ENCODE measurements at places on chromosomes 12 and 14.

DNA sequence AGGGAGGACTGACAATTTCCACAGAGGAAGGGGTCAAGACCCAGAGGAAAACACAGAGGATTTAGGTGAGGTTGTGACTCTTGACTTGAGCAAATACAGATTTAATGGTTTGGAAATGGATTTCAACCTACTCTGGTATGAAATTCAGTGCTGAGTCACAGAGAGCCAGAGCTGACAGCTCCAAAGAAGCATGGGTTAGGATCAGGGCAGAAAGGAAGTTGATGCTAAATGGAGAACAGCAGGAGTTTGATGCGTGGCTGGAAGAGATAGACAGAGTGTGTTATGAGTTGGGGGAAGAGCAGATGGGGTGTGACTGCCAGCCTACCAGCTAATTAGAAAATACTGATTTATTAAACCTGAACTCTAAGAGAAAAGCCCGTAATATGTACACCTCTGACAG, 272.6 kb downstream of the FOXG1 start:
- no peak for DNase-seq

DNA sequence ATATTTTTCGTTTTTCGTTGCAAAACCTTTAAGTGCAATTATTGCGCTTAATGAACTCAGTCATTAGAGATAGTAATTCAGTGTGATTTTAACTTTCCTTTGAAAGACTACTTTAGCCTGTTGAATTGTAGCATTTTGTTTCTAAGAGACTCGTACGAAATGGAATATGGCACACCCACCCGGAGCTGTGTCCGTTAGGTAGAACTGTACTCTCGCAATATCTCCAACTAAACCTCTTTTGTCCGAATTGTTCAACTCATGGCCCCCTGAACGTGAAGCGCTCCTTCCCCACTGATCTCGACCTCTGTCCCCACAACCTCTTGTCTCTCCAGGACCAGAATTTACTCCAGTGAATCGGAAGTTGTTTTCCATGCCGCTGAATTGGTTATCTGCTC, 800 bp downstream of the PCNX4 start:
- peak; percentile 10 for DNase-seq

GRCh38 chr14:100611811-100612480, 24.7 kb upstream of the BEGAIN start:
- DNase-seq: no peak

- DNase-seq: no peak
Observed at GRCh38 chr14:90658541-90658967, 157.7 kb downstream of the TTC7B start.

DNA sequence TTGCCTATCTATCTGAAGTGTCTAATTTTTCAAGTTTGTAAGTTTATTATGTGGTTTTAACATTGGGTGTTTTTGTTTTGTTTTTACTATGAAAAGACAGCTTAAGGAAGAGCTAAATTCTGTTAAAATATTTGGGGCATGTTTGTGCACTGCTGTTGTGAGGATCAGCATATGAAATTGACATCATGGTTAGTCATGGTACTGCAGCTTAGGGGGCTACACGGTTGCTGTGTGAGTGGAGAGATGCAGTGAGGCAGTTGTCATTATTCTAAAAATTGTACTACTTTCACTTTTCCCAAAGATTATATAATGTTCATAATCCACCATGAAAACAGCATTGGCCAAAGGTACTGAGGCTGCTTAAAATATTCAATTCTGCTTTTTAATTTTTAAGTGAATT, 49.0 kb downstream of the ZC3H14 start:
- DNase-seq: no peak

- DNase-seq: no peak
Observed at GRCh38 chr14:55884819-55885218, 233.4 kb upstream of the PELI2 start.
